ENCODE measurements at places on chromosomes 6 and 20. TPM values are rescaled to one million over a fixed set of nuclear protein-coding genes. Genes with fewer than 3 reads are reported as not detected.

The PGC gene
- total RNA-seq: not detected

The RAET1E gene
- 0.37 TPM for total RNA-seq

The FNDC1 gene
- total RNA-seq: 0.14 TPM

The PCMT1 gene
- total RNA-seq: 74.7 TPM

The COL19A1 gene
- 0.28 TPM for total RNA-seq

The CALHM5 gene
- 8.7 TPM for total RNA-seq

The CST9 gene
- not detected for total RNA-seq

The KHDC3L gene
- total RNA-seq: not detected

The TP53TG5 gene
- under 0.01 TPM for total RNA-seq

The C6orf15 gene
- not detected for total RNA-seq

The SNAP25 gene
- 3.7 TPM for total RNA-seq

The DBNDD2 gene
- 1.1 TPM for total RNA-seq

The VGLL2 gene
- total RNA-seq: not detected

The UBE2C gene
- 4.3 TPM for total RNA-seq

The GNMT gene
- total RNA-seq: not detected

The SLC23A2 gene
- 10.0 TPM for total RNA-seq
